ENCODE measurements at places on chromosomes 12 and 14.

- no peak for DNase-seq
Observed at GRCh38 chr12:125346362-125346761, 281.1 kb downstream of the AACS start.

DNA sequence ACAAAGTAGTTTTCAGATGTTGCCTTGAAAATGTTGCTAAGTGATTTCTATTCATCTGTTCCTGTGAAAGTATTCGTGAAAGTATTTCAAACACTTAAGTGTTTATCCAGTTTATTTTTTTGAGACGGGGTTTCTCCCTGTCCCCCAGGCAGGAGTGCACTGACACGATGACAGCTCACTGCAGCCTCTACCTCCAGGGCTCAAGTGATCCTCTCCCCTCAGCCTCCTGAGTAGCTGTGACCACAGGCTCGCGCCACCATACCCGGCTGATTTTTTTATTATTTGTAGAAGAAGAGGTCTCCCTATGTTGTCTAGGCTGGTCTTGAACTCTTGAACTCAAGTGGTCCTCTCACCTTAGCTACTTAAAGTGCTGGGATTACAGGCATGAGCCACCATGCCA, 1.7 kb downstream of the ZDHHC17 start:
- DNase-seq = no peak

DNA sequence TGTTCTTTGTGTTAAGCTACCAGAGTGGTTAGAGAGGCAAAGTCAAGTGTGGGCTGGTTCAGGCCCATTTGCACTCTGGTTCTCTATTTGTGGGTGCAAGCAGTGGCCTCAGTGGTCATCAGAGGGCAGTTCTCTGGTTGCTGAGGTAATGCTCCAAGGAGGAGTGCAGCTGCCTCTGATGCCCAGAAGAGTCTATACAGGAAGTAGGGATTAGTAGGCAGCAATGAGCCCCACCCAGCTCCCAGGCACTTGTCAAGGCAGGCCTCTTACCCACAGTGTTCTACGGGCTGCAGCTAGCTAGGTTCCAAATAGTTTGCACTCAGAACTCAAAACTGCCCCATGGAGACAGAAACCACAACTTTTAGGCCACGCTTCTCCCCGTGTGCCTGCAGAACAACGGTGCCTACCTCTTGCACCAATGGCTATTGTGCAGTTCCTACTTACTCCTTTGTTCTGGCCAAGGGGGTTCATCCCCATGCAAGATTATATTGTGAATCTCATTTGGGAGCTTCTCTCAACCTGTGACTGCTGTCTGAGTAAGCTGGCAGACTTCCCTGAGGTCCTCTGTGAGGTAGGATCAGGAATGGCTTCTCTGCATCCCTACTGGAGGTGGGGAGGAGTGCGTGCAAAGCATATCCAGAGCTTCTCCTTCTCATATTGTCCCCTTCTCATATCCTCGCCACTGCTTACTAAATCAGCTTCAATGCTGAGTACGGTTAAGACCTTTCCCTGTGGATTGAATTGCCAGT, 410.3 kb upstream of the LMO3 start:
- DNase-seq = no peak

DNA sequence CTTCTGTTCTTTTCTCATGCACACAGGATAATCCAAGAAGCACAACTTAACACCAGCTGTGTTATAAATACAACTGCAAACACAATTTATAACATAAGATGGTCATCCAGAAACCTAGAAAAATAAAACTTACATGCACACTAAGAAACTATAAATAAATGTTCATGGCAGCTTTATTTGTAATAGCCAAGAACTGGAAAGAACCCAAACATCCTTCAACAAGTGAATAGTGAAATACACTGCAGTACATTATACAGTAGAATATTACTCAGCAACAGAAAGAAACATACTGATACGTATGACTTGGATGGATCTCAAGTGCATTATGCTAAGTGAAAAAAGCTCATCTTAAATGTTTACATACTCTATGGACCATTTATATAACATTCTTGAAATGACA, 132.7 kb downstream of the SPTSSA start:
- DNase-seq = no peak

GRCh38 chr12:71141378-71141926, 16.3 kb downstream of the TSPAN8 start:
- DNase-seq = no peak
